ENCODE measurements at places on chromosomes 16 and 17.
A peak's percentile ranks its signal among the peaks of the same experiment; 100 is the strongest.

- no peak for DNase-seq
These were observed 131.4 kb downstream of the RPTOR start for GRCh38 chr17:80676096-80676466.

GRCh38 chr17:31510308-31511194 lies 119.1 kb downstream of the RAB11FIP4 start:
- DNase-seq = peak; percentile 92

DNA sequence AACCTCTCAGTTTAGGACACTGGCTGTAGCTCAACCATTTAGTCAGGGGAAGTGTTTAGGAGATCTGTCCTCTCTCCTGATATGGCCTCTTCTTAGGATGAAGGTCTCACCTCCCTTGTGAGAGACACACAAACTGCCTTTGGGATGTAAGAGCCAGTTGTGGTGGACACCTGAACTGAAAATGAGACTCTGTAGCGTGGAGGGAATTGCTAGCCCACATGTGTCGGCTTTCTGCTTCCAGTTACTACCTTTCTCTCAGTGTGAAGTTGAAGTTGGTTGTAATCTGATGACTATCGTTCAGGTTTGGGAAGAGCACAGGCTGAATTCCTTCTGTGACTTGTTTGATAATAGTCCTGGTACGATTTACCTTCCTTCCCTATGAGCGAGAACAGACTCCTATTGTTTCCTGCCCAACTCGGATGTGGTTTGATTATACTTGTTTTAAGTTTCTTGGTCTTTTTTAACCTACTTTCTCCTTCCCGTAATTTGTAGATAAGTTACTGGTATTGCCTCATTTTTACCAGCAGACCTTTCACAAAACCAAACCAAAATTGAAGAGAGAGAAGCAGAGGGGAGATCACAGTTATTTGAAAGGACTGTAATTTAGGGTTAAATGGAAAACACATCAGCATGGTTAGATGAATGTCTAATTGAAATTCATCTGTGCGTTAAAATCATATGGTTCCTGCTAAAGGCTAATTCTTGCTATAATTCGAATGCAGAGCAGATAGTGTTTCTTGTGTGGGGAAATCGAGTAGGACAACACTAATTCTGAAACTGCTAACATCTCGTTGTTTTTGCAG lies 43.2 kb downstream of the CLEC16A start:
- DNase-seq = no peak

DNA sequence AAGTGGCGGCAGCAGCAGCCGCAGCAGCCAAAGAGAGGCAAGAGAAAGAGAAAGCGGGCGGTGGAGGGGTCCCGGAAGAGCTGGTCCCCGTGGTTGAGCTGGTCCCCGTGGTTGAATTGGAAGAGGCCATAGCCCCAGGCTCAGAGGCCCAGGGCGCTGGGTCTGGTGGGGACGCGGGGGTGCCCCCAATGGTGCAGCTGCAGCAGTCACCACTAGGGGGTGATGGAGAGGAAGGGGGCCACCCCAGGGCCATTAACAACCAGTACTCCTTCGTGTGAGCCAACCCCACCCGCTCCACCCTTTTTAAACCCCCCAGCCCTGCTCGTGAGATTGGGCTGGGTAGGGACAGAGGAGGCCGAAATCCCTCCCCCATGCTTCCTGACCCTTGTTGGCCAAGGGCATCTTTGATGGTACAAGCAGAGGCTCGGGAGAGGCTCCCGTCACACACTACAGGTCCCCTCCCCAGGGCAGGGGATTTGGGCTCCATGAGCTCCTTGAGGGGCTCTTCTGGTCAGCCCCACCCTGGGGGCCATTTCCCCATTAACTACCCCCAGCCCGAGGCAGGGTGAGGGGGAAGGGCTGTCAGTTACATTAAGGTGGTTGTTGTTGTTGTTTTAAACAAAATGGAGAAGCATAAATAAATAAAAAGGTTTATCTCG lies 4.6 kb upstream of the ATP2A1 start:
- DNase-seq = no peak

DNA sequence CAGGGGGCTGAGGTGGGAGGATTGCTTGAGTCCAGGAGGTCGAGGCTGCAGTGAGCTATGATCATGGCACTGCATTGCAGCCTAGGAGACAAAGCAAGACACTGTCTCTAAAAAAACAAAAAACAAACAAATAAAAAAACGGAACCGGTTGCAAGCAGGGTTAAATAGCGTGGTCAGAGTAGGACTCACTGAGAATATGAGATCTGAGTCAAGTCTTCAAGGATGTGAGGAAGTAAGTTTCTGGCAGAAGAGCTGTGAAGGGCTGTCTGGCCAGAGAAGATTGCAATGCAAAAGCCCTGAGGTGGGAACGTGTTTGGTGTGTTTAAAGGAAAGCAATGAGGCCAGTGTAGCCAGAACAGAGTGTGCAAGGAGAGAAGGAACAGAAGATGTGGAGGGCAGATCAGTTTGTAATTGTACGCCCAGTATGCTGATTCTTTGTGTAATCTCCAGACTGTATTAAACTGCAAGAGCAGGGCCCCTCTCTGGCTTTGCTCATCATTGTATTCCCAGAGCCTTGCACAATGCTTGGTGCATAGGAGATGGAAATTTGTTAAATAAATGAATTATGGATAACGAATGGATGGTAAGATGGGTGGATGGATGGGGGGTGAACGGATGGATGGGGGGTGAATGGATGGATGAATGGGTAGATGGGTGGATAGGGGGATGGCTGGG lies 6.3 kb downstream of the G6PC1 start:
- no peak for DNase-seq

- DNase-seq = no peak
These were observed 13.6 kb downstream of the SMPD3 start for GRCh38 chr16:68434624-68435210.

GRCh38 chr16:55033225-55034156 lies 102.8 kb downstream of the IRX5 start:
- DNase-seq = no peak

Measured in posterior cingulate gyrus (tissue), 11 donors.